ENCODE measurements at places on chromosomes 2 and 18.

GRCh38 chr2:239201531-239201876, 199.3 kb downstream of the HDAC4 start:
- no peaks in the 10 kb centered on the region for H3K27me3 ChIP-seq
- DNase-seq = no peak
- peaks cover 16% of the 10 kb centered on the region for H3K36me3 ChIP-seq
- H3K4me3 ChIP-seq = no peak overlapping the region
- peak overlapping the region; percentile 85 for H3K27ac ChIP-seq

GRCh38 chr2:97969081-97970067, 26.4 kb downstream of the TMEM131 start:
- peaks cover 6% of the 10 kb centered on the region for H3K36me3 ChIP-seq
- H3K27me3 ChIP-seq = no peaks in the 10 kb centered on the region
- H3K27ac ChIP-seq = no peak overlapping the region
- H3K4me3 ChIP-seq = no peak overlapping the region
- DNase-seq = no peak
- peaks cover 73% of the 10 kb centered on the region for H3K4me1 ChIP-seq

DNA sequence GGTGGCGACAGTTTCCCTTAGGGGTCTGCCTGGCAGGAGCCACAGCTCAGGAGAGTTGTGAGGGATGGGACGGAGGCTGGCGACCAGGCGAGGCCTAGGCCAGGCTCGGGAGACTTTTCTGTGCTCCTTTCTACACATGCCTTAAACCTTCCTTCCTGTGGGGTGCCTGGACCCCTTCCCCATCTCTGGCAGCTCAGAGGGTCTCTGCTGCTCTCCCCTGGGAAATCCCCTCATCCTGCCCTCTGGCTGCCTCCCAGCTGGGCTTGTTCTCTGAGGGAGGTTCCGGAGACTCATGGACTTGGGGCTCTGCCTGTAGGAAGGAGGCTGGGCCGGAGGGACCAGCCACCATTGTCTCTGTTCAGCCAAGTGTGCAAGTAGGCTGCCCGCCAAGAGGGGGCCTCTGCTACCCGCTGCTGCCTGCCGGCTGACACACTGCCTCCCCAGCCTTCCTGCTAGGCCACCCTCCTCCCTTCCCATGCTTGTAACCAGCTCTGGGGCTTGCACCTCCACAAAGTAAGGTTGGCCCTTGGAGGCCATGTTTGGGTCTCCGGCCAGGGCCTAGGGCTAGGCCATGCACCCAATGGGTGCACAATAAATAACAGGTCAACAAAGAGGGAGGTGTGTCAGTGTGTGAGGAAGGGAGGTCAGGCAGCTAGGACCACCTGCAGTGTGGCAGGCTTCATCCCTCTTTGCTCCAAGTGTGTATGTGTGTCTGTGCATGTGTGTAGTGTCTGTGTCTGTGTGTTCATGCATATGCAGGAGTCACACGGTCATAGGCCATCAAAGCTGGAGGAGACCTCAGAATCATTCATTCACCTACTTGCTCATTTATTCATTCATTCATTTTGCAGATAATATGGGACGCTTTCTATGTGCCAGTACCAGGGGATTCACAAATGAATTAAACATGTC, 28.8 kb downstream of the PSD4 start:
- peaks cover 42% of the 10 kb centered on the region for H3K36me3 ChIP-seq
- H3K27me3 ChIP-seq = no peaks in the 10 kb centered on the region
- peaks cover 19% of the 10 kb centered on the region for H3K4me1 ChIP-seq
- no peak for DNase-seq

DNA sequence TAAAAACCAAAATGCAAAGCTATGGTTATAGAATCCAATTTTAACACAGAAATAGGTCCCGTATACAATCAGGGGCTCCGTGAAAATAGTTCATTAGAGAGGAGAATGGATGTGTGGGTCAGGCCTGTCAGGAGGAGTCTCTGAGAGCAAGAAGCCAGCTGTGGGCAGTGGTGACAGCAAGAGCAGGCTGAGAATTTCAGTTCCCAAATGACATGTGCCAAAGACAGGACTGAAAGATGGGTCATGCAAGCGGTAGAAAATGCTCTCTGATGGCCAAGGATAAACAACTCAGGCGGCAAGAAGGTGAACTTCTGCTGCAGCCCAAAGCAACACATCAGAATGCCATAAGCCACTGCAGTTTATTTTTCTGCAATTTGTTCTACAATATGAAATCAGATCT, 100.4 kb downstream of the CCDC141 start:
- H3K36me3 ChIP-seq = no peaks in the 10 kb centered on the region
- H3K27ac ChIP-seq = no peak overlapping the region
- no peaks in the 10 kb centered on the region for H3K27me3 ChIP-seq
- no peak overlapping the region for H3K4me3 ChIP-seq
- DNase-seq = no peak

DNA sequence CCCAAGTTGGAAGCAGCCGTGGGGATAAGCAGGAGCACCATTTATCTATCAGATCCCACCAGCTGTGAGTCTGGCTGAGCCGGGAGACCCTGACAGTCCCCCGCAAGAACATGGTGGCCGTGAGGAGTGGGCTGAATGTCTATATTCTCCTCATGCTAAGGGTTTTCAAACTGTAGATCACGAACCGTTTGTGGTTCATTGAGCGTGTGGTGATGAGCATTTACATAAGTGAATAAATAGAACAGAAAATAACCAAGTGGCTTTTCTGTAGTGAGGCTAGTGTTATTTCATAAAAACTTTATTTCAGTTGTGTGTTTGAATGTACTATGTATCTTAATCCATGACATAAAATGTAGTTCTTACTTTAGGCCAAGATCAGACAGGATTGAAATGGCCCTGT, 190.2 kb upstream of the APCDD1 start:
- H3K27me3 ChIP-seq = no peaks in the 10 kb centered on the region
- H3K4me3 ChIP-seq = no peak overlapping the region
- no peak overlapping the region for H3K27ac ChIP-seq
- H3K4me1 ChIP-seq = no peaks in the 10 kb centered on the region
- H3K36me3 ChIP-seq = no peaks in the 10 kb centered on the region

GRCh38 chr2:102850888-102851287, 89.1 kb downstream of the TMEM182 start:
- no peak overlapping the region for H3K27ac ChIP-seq
- H3K36me3 ChIP-seq = no peaks in the 10 kb centered on the region
- H3K27me3 ChIP-seq = peaks cover 14% of the 10 kb centered on the region
- H3K4me1 ChIP-seq = no peaks in the 10 kb centered on the region
- H3K4me3 ChIP-seq = no peak overlapping the region
- DNase-seq = no peak

DNA sequence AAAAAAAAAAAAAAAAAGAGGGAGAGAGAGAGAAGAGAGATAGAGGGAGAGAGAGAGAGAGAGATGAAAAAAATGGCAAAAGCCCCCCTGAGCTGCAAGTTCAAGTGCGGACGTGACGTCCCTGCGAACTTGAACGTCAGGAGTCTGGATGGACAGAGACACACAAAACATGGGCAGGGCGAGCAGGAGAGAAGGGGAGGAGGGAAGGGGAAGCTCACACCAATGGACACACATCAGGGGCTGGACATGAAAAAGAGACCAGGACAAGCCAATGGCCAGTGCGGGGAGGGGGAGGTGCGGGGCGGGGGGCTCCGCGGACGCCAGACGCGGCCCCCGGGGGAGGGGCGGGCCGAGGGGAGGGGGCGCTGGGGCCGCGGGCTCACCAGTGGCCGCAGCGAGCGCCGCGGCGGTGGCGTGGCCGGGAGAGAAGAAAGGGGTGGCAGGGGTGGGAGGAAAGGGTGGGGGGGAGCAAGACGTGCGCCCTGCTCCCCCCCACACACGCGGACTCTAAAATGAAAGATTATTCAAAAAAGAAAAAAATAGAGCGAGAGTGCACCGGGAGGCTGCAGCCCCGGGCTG, at the start of gene BCL11A:
TSS of gene BCL11A (minus strand) at position 160 of the 579 bp plus-strand sequence. CDS start 384 bp downstream, outside the sequence.
- peak within 1 kb of the TSS; percentile 80 for H3K4me3 ChIP-seq
- H3K36me3 ChIP-seq = peaks cover 4% of the 10 kb centered on the region
- no peak for DNase-seq

DNA sequence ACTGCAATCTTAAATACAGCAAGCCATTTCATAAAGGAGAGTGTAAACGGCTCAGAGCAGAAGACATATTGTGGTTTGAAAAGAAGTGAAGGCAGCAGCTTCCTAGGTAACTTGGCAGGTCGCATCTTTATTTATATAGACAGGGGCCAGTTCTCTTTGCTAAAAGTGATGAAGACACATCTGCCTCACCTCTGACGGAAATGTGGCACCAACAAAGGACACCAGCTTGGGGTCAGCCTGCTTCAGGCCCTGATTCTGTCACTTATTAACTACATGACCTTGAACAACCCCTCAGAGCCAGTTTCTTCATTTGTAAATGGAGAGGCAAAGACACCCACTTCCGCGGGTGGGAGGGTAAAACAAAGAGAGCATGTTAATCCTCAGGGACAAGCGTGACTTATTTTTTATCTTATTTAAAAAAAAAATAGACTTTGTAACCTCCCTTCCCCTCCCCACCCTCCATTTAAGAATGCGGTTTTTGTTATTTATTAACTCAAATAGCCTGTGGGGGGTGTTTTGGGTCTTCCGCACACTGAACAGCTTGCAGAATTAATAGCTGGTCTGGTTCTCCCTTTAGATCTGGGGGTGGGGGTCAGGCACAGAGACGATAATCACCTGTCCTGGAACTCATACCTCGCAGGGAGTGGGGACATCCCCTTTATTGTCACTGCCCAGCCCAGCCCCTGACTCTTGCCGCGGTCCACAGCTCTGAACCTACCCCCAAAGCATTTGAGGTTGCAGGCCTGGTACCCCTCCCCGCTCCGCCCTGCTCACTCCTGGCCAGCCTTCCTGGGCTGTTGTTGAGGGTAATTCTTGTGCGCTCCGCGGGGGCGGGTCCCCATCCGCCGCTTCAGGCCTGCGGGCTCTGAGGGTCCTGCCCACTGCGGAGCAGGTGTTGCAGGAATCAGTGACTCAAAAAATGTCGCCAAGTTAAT, 64.2 kb upstream of the TMEM17 start:
- no peak overlapping the region for H3K27ac ChIP-seq
- peaks cover 57% of the 10 kb centered on the region for H3K27me3 ChIP-seq
- H3K36me3 ChIP-seq = no peaks in the 10 kb centered on the region
- no peak for DNase-seq

DNA sequence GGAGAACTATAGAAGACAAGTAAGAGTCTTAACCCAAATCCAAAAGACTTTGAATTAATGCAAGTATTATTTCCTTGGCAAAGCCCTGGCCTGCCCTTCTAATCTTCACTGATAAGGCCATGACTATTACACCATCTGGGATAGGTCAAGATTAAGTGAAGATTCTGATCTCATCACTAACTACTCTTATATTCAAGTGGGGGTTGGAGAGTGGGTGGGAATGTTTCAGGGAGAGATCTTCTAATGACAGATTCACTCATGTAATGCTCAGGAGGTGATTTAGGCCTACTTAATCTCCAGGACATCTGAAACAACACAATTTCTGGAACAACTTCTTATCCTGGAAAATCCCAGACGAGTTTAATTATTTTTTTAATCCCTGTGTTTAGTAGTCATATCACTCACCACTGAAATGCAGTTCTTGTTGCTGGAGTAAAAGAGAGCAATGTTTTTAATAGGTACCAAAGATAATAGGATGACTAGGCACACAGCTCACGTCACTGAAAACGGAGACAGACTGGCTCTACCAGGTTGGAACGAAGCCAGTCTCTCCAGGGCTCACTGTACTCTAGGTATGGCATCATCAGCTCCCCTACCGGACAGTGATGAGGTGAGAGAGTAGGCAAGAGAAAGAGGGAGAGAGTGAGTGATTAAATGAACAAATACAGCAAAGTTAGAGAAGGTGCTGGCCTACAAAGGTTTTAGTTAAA, 133.1 kb downstream of the NCKAP5 start:
- no peaks in the 10 kb centered on the region for H3K4me1 ChIP-seq
- no peak overlapping the region for H3K27ac ChIP-seq
- DNase-seq = no peak
- H3K27me3 ChIP-seq = no peaks in the 10 kb centered on the region

- no peaks in the 10 kb centered on the region for H3K4me1 ChIP-seq
- H3K4me3 ChIP-seq = no peak overlapping the region
- no peak for DNase-seq
- no peaks in the 10 kb centered on the region for H3K27me3 ChIP-seq
Observed at GRCh38 chr18:63604791-63605567, 17.8 kb downstream of the SERPINB13 start.

DNA sequence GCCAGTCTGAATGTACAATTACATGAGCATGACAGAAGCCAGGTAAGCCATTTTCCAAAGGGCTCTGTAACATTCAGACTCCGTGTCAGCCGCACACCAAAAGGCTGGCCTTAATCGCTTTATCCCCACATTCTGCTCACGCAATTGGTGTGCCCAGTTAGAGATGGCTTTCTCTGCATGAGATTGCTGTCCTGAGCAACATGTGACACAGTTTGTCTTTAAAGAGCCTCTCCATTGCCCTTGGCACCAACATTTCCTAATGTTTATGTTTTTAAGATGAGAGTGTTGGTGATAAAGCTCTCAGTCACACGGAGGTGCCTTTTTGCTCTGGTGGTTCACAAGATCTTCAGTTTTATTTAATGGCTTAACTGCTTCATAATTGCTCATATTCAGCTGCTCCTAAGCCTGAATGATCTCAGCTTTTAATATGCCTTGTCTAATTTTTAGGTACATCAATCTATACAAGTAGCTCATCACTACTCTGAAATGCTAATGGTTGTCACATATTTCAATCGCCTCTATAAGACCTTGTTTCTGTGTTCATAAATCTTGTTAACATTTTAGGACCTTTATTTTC, 164.8 kb upstream of the ACVR2A start:
- DNase-seq = no peak
- no peak overlapping the region for H3K4me3 ChIP-seq
- H3K36me3 ChIP-seq = no peaks in the 10 kb centered on the region
- H3K4me1 ChIP-seq = no peaks in the 10 kb centered on the region
- H3K27me3 ChIP-seq = no peaks in the 10 kb centered on the region
- H3K27ac ChIP-seq = no peak overlapping the region

DNA sequence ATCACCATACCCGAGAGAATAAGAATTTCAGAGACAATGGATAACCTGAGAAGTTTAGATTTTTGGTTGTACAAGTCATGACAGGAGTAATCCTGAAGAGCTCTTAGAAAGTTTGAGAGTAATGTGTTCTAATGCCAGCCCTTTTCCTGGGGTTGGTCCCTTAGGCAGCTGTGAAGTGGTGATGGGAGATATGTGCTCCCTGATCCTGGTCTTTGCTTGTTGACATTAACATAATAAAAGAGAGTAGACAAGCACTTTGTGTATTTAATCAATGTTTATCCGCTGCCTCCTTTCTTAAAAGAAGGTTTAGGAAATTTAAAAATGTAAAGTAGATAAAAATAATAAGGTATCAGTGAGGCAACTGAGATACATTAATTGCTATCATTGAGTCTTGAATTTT, 13.8 kb upstream of the DSC3 start:
- H3K36me3 ChIP-seq = no peaks in the 10 kb centered on the region
- no peaks in the 10 kb centered on the region for H3K27me3 ChIP-seq
- H3K4me1 ChIP-seq = no peaks in the 10 kb centered on the region
- DNase-seq = no peak
- no peak overlapping the region for H3K27ac ChIP-seq

DNA sequence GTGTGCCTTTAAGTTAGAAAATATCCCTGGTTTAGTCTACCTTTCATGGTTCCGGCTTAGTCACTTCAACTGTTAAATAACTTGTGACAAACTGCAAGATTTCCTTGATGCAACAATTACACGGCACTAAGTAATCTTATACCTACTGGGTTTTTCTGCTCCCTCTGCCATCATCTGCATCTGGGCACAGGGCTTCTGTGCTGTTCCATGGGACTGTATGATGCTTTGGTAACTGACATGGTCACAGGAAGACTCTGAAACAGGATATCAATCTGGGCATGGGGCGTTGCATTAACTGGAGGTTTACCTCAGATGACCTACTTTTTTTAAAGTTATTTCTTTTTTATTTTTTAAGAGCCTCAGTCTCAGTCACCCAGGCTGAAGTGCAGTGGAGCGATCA, 365.4 kb downstream of the SS18 start:
- peaks cover 5% of the 10 kb centered on the region for H3K27me3 ChIP-seq
- no peak overlapping the region for H3K27ac ChIP-seq
- H3K4me1 ChIP-seq = no peaks in the 10 kb centered on the region
- H3K36me3 ChIP-seq = no peaks in the 10 kb centered on the region
